GM03348 (cell line): ENCODE measurements at places on chromosomes 2 and 18.

DNA sequence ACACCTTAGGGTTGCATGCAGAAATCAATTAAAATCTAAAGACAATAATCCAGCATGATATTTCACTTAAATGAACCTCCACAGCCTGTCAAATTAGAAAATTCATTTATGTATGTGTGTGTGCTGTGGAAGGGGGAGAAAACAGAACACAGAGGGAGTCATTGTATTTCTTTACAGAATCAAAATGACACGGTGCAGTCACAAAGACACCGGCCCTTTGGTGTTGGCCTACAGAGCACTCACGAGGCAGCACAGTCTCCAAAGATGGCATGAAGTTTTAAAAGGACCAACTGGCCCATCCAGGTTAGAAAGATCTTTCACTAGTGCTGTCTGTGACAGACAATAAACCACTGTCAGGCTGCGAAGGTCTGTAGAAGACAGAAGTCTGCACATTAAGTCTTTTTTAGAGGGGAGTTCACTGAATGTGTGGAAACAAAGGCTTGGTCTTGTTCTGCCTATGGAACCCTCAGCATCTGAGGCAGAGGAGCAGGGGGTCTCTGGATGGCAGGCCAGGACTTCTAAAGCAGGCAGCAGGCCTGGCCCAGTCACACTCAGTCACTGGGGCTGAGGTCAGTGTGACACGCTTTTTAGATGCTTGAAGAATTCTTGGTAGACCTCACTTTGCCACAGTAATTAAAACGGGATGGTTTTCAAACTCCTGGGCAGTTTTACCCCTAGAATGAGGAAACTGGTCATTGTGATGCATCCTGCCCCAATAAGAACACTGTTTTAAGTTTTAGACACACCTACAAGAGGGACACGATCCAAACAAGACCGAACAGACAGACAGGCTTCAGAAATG lies 184.9 kb downstream of the AFF3 start:
- DNase-seq, result peak; percentile 28

GRCh38 chr2:234564699-234565098 lies 67.8 kb upstream of the ARL4C start:
- DNase-seq, result peak; percentile 75

GRCh38 chr2:62536873-62537547 lies 31.0 kb upstream of the TMEM17 start:
- DNase-seq, result no peak

- no peak for DNase-seq
Measured at GRCh38 chr2:42877511-42877910, 85.1 kb upstream of the HAAO start.

GRCh38 chr2:3871002-3871401 lies 167.6 kb downstream of the DCDC2C start:
- DNase-seq, result no peak

DNA sequence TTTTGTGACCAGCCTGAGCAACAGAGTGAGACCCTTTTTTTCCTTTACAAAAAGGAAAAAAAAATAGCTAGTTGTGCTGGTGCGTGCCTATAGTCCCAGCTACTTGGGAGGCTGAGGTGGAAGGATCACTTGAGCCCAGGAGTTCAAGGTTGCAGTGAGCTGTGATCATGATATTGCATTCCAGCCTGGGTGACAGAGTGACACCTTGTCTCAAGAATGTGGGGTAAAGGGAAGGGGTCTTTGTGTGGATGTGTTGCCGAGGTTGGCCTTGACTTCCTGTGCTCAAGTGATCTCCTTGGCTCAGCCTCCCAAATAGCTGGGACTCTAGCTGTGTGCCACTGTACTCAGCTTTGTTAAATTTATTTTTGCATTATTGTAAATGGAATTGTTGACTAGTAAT lies 120.6 kb downstream of the ZNF407 start:
- DNase-seq, result no peak

- no peak for DNase-seq
Measured at GRCh38 chr2:238486123-238486848, 59.6 kb downstream of the ASB1 start.

DNA sequence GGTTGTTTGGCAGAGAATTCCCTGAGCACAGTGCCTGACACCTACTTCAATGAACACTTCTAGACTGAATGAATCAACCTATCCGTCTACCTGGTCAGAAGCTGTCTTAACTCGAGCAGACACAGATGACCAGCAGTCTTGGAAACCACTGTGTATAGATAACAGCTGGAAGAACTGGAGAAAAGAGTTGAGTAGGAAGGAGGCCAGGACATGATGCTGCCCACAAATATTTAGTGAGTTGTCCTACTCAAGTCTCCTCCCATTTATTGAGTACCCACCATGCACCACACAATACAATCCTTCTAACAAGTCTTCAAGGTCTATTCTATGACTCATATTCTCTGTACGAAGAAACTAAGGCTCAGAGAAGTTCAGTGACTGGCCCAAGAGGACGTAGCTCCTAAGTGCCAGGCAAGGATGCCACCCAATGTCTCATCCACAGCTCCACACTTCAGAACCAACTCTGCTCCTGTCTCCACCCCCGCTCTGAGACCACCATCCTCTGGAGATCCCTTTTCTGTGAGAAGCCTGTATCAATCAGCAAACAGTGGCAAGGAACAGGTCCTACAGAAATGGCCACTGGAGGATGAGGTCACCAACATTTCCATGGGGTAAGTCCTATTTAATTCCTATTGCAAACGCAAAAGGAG lies 62.2 kb downstream of the GALNT14 start:
- DNase-seq, result no peak

GRCh38 chr2:71907503-71907902 lies 240.2 kb downstream of the CYP26B1 start:
- no peak for DNase-seq

GRCh38 chr2:157825885-157826284 lies 50.2 kb downstream of the ACVR1 start:
- peak; percentile 59 for DNase-seq

DNA sequence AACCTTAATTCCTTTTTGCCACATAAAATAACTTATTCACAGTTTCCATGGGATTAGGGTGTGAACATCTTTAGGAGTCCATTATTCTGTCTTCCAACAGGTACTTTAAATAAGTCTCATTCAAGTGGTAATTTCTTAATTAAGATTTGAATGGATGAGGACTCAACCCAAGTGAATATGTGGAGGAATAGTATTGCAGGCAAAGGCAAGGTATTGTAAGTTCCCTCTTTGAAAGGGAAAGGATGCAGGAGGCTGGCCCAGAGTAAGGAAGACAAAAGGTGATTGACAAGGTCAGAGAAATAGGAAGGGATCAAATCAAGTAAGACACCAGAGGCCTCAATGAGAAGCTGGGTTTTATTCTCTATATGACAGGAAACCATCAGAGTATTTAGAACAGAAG lies 238.2 kb upstream of the RBMS1 start:
- no peak for DNase-seq

DNA sequence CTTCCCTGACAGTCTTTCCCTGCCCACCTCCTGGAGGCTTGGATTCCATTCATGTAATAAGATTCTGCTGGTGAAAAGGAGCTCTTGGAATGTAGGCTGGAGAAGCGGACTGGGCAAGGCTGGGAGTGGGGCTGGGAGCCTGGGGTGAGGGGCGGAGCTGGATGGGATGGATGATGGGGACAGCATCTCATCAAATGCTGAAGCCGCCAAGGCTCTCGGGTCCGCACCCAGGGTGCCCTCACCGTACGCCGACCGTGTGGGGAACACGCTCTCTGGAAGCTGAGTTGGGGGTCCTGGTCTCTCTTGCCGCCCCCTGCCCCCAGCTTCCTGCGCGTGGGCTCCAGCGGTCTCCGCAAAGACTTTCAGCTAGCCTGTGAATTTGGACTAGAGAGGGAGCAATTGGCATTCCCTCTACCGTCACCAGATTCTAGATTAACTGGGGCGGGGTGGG lies 9.1 kb downstream of the RAX start:
- DNase-seq, result no peak

DNA sequence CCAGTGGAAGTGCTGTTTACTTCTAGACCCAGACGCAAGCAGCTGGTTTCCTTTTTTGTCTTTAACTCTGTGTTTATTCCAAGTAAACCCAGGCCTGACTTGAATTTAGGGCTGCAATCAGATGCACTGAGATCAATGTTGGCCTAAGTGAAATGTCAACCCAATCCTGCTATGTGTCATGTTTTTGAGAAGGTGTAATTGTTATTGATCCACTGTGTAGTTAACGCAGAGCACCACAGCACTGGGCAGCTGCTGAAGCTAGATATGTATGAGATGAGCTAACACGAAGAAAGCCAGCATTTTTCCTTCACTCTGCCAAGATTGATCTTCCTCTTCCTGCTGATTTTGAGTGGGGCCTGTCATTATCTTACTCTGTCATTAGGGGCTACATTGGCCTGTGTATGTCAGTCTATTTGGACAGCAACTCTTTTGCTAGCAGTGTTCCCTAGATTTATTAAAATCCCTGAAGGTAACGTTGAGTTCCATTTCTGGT lies 18.9 kb upstream of the DLX1 start:
- DNase-seq, result no peak

- peak; percentile 62 for DNase-seq
Measured at GRCh38 chr2:111918383-111918806, 20.0 kb downstream of the MERTK start.

- no peak for DNase-seq
Measured at GRCh38 chr2:110802208-110802932, 70.0 kb downstream of the ACOXL start.

GRCh38 chr2:146312899-146313298 lies 1531.9 kb upstream of the ACVR2A start:
- DNase-seq, result peak; percentile 14

DNA sequence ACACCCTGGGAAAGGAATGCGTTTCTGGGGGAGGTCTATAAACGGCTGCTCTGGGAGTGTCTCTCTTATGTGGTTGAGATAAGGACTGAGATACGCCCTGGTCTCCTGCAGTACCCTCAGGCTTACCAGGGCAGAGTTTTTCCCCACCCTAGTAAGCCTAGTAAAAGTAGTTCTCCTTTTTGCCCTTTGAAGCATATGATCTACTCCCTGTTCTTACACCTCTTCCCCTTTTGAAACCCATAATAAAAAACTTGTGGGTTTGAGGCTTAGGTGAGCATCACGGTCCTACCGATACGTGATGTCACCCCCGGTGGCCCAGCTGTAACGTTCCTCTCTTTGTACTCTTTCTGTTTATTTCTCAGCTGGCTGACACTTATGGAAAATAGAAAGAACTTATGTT lies 97.4 kb downstream of the FSIP2 start:
- DNase-seq, result no peak

GRCh38 chr2:95270541-95271081 lies 3.6 kb upstream of the PROM2 start:
- no peak for DNase-seq

DNA sequence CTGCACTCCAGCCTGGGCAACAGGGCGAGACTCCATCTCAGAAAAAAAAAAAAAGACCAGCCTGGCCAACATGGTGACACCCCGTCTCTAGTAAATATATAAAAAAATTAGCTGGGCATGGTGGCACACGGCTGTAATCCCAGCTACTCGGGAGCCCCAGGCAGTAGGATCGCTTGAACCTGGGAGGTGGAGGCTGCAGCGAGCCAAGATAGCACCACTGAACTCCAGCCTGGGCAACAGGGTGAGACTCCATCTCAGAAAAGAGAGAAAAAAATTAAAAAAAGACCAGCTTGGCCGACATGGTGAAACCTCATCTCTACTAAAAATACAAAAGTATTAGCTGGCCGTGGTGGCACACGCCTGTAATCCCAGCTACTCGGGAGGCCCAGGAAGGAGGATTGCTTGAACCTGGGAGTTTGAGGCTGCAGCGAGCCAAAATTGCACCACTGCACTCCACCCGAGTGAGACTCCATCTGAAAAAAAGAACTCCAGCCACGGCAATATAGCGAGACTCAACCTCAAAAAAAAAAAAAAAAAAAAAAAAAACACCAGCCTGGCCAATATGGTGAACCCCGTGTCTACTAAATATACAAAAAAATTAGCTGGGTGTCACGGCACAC lies 346.1 kb upstream of the PLGLB2 start:
- no peak for DNase-seq

DNA sequence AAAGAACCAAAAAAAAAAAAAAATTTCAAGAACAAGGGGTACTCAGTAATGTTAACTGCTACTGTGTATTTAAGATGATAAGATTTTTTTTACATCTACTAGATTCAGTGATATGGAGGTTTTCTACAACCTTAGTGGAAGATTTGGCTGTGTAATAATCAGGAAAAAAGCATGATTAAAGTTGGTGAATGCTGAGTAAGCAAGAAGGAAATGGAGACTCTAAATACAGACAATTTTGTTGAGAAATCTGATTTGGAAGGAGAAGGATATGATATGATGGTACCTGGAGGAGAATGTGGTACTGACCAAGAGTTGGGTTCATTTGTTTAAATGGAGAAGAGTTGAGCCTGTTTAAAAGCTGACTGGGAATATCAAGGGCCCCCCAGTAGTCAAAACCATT lies 125.1 kb downstream of the WDPCP start:
- DNase-seq, result no peak

DNA sequence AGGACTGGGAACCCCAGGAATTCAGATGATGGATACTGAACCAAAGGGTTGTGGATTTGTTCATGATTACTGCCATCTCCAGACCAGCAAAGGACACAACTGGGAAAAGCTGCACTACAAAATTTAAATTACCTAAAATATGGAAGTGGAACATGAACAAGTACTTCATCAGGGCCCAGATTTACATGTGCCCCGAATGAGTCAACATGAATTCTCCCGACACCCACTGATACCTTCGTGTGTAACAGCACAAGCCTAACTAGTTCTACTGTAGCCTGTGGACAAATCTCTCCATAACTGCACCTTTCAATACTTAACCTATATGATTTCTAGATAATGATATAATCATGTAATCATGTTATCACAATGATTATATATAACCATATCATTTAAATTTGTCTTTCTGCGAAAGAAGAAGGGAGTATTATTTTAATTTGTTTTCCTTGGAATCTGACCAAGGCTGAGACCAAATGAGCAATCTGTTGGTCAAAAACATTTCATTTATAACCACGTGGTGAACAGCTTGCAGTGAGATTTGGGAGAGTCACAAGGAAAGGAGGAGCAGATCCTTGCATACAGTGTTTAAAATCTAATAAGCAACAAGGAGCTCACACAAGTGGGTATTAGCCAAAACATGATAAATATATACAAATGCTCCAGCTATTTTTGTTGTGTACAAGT lies 70.5 kb downstream of the CACNB4 start:
- DNase-seq, result no peak

DNA sequence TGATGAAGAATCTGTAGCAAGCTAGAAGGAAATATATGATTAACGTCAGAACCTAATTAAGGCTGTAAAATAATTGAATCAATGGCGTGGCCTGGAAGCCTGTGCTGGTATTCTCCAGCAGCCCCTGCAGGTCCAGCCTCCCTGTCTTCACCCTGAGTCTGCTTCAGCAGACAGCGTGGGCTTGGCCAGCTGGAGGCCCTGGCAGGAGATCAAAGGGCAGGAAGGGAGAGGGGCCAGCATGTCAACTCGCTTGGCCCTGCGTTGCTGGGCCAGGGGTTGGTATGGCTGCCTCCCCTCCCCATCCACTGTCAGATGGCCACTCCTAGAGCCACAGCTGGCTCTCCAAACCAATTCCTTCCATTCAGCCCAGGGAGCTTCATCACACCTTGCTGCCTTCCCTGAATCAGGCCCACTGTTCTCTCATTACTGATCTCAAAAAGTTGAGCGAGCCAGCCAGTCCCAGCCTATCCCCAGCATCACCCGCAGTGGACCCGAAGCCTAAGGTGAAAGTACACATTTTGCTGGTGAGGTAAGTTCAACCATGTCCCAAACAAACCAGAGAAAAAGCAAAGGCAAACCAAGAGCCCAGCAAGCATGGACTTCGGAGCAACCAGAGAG lies 228.4 kb upstream of the AGAP1 start:
- no peak for DNase-seq

GRCh38 chr2:14635391-14635871 lies 2.9 kb downstream of the LRATD1 start:
- peak; percentile 83 for DNase-seq
